ENCODE measurements at places on chromosomes 6 and 20.
A peak's percentile ranks its signal among the peaks of the same experiment; 100 is the strongest.

GRCh38 chr20:48788486-48789072 lies 39.2 kb downstream of the PREX1 start:
- no peak for DNase-seq

GRCh38 chr6:101163611-101164010 lies 229.9 kb upstream of the GRIK2 start:
- no peak for DNase-seq

DNA sequence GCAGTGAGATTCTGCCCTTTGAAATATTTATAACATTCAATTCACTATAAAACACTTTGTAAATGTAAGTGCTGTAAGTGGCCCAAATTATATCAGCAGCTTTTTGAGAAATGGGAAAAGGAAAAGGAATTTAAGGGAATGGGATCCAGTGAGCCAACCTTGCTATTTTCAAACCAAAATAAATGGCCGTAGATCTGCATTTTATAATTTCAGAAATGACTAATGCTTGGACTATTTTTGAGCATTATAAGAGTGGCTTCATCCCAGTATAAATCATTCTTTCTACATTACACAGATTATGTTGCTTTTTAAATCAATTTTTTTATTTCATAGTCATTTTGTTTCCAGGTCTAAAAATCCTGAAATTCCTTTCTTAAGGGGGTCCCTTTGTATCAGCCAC lies 49.2 kb downstream of the ANKRD6 start:
- DNase-seq = peak; percentile 9

GRCh38 chr20:62772990-62773844 lies 23.1 kb upstream of the MRGBP start:
- DNase-seq = no peak

- DNase-seq = no peak
These were observed 12.0 kb downstream of the AARS2 start for GRCh38 chr6:44301106-44301505.

GRCh38 chr6:3133515-3133914 lies 15.0 kb downstream of the BPHL start:
- no peak for DNase-seq

DNA sequence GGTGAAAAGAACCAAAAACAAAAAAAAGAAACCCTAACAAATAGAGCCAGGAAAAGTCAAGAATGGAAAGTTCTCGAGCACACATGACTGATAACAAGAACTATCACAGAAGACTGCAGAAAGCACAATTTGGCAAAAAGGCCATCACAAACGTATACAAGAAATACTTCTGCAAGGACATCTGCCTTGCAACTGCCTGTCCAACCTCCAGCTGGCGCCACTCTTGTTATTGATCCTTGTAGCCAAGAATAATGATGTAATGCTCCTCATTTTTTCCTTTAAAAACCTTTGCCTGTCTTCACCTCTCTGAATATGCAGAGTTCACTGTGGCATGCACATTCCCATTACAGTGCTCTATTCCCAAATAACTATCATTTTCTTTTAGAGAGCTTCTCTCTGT lies 87.9 kb upstream of the BMP5 start:
- no peak for DNase-seq

GRCh38 chr6:101458826-101459225 lies 65.3 kb downstream of the GRIK2 start:
- no peak for DNase-seq

DNA sequence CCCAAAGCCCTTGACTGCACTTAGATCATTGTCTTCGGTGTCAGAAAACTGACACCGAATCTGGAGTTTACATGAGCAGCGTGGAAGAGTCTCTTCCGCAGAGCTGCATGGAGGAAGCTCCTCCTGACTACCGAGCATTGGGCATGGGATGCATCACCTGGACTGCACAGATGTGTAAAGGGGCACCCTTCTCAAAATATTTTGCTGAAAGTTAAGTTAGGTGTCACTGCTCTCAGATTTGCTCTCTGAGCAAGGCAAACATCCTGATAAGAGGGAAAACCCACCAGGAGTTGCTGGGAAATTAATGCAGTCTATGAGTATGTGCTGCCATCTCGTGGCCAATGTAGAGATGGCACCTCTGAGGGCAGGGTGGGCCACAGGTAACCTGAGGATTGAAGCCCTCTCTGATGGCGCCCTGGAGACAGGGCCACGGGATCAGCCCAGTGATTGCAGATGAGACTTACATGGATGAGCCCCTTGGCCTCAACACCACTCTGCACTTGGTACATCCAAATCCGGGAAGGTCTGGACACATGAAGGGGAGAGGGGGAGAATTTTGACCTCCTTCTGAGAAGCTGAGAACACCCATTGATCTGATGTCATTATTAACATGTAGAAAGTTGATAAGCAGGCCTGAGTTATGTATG lies 129.9 kb downstream of the LPA start:
- DNase-seq = no peak

DNA sequence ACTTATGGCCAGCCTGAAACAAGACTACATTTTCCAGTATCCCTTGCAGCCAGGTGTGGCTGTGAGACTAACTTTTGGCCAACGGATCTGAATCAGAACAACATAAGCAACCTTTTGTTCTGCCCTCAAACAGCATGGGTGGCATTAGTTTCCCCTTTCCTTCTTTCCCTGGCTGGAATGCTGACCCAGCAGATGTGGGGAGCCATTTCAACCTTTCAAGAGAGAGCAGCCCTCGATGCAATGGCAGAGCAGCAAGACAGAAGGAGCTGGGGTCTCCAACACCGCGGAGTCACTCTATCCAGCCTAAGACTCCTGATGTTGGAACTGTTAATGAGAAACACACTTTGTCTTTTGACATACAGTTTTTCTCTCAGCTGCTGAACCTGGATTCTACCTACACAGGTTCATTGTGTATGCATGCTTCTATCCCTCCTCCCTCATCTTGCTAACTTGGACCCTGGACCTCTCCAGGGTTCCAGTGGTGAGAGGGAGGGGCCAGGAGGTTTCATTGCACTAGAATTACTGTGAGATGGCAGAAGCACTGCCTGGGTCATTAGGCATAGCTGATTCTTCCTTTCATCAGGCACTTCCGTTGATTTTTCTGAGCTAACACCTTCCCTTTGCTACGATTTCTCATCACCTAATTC lies 28.8 kb upstream of the DDR1 start:
- no peak for DNase-seq

DNA sequence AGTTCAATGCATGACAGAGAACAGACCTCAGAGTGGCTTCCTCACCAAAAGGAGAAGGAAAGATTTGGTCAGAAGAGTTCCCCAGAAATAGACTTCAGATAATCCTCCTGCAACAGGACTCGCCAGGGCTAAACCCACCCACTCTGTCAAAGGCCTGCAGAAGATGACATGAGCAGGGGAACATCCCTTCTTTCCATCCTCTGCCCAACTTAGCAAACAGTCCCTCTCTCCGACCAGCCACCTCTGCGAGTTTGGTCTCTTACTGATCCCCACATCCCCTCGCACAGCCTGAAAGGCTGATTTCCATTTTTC lies 7.5 kb downstream of the NFATC2 start:
- DNase-seq = no peak

- no peak for DNase-seq
These were observed 51.2 kb upstream of the GMPR start for GRCh38 chr6:16187176-16187575.

- DNase-seq = no peak
These were observed 293.2 kb downstream of the NRN1 start for GRCh38 chr6:5713519-5713918.

DNA sequence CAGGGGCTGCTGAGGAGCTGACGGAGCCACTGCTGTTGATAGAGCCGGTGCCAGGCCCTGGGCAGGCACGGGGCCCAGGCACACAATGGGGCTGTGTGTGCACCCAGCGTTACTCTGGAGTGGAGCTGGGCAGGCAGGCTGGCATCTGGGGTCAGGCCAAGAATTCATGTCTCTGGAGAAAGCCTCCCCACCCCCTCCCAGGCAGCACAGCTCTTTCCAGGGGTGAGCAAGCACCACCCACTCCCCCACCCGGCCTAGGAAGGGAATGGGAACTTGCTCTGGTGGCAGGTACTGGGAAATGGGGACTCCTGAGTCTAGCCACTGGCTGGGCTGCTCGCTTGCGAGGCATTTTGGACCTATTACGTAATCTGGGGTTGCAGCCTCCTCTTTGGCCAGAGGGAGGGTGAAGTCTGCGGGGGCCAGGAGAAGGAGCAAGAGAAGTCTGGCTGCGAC lies 22.7 kb downstream of the TFEB start:
- DNase-seq = no peak

- DNase-seq = no peak
These were observed 1.6 kb downstream of the DNAJC5 start for GRCh38 chr20:63896264-63897105.

DNA sequence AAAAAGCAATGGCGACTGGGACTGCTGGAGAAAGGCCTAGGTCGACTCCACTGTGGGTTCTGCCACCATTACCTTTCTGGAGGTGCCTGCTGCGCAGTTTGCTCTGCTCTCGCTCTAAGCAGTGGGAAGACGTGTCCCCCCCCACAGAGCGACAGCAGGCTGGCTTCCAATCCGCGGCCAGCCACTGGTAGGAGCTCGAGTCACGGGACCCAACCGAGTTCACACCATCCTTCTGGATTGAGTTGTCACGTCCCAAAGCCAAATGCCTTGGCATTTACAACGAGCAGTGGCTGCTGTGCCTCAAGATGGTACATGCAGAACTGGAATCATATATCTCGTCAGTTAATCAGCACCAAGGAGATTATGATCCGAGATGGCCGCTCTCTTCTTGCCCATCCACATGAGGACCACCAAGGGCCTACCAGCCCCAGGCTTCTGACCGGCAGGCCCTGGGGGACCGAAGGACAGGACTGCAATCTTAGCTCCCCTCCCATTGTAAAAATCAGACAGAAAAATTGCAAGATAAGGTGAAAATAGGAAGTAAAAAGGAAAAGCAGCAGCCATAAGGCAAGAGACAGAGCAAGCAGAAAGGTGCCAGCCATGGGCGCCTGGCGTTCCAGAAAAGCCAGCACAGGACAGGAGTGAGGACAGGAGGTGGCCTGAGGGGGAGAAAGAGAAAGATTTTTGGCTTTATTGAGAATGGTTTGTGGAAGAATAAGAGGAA lies 74.4 kb downstream of the TRAM2 start:
- no peak for DNase-seq

GRCh38 chr20:10090588-10091166 lies 55.9 kb downstream of the ANKEF1 start:
- no peak for DNase-seq

- no peak for DNase-seq
These were observed 659 bp downstream of the TMX4 start for GRCh38 chr20:8018958-8019245.

GRCh38 chr6:21749754-21750153 lies 156.2 kb downstream of the SOX4 start:
- DNase-seq = no peak

GRCh38 chr20:43863330-43863729 lies 51.3 kb upstream of the TOX2 start:
- DNase-seq = no peak

DNA sequence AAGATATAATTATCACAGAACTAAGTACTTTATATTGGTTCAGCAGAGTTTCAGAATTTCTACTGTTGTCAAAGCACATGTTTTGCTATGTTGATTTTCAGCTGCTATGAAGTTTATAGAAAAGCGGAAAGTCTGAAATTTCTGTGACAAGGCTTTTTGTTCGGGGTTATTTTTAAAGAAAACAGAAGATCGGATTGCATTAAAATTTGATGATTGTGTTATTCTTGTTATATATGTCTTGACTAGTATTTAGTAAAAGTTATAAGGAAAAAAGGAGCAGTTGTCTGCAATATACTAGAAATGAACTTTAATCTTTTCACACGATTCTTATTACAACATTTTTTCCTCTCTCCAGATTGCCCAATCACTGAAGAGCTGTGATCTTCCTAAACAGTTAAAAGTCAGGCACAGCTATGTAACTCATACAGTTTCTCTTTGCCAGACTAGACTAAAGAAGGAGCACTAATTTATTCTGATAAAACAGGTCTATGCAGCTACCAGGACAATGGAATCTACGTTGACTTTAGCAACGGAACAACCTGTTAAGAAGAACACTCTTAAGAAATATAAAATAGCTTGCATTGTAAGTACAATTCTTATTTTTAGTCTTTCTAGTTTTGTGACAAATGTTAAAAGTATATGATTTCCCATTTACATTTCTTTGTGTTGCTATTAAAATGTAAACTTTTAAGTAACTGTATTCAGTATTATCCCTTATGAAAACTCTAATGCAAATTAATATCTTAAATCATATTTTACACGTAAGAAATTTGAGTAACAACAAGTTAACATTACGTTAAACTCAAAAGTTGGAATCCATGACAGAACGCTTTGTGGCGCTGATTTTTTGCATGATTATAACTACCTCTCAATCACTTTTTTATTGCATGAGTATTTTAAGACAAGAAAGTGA lies at the start of gene ENPP3:
TSS of gene ENPP3 (plus strand) at position 423 of the 913 bp plus-strand sequence. CDS start at position 506, 83 bp downstream.
- DNase-seq = no peak

DNA sequence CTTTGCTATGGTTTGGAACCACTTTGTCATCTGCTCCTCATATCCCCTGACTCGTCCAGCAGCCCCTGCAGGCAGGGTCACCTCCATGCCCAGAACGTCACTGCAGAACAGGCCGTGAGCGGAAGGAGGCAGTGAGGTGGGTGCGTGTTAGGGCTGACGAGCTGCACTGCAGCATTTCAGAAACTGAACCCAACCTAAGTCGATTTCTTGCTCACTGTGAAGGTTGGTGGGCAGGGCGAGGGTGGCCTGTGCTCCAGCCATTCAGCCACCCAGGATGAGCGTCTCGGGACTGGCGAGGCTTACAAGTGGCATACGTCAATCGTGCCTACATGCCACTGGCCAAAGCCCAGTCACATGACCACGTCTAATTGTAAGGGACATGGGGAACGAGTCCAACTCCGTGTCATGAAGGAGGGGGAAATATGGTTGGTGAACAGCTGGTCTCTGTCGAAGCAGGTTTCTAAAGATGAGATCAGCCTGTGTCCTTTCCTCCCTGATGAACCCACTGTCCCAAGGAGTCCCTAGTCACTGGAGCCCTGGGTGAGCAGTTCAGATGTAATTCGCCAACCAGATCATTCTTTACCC lies 289.1 kb downstream of the TAF4 start:
- no peak for DNase-seq

- no peak for DNase-seq
These were observed 17.3 kb upstream of the ID1 start for GRCh38 chr20:31587545-31588389.

DNA sequence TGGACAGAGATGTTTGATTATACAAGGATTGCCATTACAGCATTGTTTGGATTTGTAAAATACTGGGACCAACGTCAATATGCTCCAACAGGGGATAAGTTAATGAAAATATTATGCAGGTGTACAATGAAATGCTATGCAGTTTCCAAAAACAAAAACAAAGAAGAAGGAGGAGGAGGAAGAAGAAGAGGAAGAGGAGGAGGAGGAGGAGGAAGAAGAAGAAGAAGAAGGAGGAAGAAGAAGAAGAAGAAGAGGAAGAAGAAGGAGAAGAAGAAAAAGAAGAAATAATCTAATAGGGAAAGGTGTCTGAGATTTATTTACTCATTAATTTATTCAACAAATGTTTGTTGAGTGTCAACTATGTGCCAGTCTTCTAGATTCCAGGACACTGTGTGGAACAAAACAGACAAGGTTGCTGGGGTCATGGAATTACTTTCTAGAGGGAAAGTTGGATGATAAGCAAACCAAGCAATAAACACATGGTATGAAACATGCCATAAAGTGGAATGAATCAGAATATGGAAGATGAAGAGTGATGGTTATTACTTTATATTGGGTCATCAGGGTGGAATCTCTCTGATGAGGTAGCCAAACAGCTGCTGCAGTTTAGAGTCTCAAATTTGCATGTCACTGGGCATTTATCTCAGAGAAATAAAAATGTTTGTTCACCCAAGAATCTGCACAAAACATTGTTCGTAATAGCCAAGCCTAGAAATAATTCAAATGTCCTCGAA lies 6.3 kb upstream of the TRIM27 start:
- no peak for DNase-seq
